ENCODE measurements at places on chromosomes 11 and 22.

- no peak for DNase-seq
These were observed 154.2 kb downstream of the CEP164 start for GRCh38 chr11:117481885-117482284.

DNA sequence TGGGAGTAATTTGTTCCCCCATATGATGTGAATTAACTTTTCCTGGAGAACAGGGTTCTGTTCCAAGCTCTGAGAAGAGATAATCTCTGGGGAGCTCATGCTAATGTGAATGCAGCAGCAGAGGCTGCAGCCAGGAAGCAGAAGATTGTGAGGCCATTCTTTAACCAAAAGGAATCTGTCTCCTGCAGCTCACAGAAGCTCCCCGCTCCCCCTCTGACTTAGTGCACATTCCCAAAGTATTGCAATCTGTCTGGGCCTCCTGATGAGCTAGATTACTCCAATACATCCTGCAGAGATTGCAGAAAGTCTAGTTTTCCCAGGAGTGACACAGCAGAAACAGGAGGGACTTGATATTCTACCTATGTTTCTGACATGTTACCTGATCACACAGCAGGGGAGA, 420.6 kb upstream of the FAT3 start:
- DNase-seq, result peak; percentile 31

DNA sequence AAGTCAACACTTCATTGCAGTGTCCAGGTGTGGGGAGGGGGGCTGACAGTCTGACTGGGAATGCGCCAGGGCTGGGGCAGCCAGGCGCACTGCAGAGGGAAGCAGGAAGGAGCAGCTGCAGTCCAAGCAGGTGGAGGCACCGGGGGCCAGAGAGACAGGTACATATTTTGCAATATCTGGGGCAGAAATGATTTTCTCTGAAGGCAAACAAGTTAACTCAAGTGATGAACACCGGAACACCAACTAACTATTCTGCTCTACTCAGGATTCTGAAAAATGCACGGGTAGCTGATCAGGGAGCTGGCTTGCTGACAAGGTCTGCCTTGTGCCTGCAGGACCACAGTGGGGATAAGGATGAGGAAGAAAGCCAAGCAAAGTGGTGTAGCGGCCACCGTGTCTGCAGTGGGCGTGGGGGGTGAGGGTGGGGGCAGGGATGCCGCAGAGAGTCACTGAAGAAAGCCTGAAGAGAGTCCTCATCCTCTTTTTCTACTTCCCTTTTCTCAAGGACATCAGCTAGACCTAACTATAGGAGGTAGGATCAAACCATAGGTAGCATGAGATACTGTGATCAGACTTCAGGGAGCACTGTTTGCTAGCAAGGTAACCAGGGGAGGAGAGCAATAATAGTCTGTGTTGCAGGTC, 83.4 kb downstream of the SCN3B start:
- DNase-seq, result no peak

GRCh38 chr11:58059007-58059350, 28.2 kb downstream of the OR6Q1 start:
- DNase-seq, result no peak

GRCh38 chr11:9130297-9130696, 38.9 kb upstream of the SCUBE2 start:
- DNase-seq, result no peak

Measured in Right ventricle myocardium superior (tissue), 1 donor.